Temporal lobe (tissue), 4 donors: ENCODE measurements at places on chromosomes 13 and 19. TPM values are rescaled to one million over a fixed set of nuclear protein-coding genes. Genes with fewer than 3 reads are reported as not detected.

TPRX1 gene
- total RNA-seq: not detected

IFNL1 gene
- total RNA-seq: not detected

PRX gene
- total RNA-seq: 2.5 TPM

JAK3 gene
- total RNA-seq: 0.98 TPM

FBN3 gene
- 40.6 TPM for total RNA-seq

OXGR1 gene
- 1.2 TPM for total RNA-seq

RASGRP4 gene
- total RNA-seq: 0.25 TPM

PTPRS gene
- total RNA-seq: 183 TPM
